ENCODE measurements at places on chromosomes 13 and 19.

DNA sequence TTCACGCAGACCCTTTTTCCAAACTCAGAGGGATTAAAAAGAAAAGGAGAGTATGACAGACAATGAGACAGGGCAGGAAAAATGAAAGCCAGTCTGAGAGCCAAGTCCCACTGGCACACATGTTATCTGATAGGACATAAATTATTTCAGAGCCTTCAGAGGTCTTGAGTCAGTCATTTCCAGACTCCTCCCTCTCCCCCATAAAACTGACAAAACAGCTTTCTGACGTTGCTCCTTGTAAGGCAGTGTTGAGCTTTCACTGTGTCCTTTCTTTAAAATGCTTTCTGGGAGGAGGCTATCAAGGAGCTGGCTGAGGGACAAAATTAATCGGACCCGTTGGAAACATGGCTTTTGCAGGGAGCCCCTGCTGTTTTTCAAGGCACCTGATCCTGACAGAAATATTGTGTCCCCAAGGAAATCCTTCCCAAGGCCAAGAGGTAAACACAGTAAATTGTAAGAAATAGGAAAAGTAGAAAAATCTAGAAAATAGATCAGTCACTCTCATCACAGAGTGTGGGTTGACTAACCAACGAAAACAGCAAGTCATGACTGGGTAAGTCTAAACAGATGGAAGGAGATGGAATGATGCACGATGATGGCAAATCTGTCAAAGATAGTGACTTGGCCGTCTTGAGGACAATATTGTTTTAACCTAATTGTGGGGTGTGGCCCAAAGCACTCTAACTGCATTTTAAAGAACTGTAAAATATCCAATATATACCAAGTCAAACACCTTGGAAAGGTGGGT, 89.7 kb downstream of the DCT start:
- DNase-seq, result no peak

GRCh38 chr19:19098703-19099632, 35.2 kb downstream of the SLC25A42 start:
- no peak for DNase-seq

DNA sequence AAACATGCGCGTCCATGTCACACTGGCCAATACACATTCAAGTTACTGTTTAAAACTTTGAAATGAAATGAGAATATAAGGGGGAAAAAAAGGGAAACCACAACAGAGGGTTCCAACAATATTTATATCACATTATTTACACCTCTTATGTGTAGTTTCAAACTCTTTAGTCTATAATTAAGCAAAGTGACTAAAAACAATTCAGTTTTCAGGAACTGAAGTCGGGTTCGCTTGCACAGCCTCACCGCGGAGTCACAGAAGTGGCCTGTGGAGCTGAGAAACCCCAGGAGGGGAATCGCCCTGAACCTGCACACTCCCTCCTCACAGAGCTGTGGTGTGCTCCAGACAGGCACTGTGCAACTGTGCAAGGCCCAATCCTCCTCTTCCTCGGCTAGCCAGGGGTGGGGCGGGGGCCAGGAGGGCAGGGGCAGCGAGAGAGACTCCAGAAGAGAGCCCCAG, 75.9 kb downstream of the STK24 start:
- DNase-seq, result no peak

- DNase-seq, result no peak
Observed at GRCh38 chr19:35290381-35291127, 1.4 kb upstream of the MAG start.

DNA sequence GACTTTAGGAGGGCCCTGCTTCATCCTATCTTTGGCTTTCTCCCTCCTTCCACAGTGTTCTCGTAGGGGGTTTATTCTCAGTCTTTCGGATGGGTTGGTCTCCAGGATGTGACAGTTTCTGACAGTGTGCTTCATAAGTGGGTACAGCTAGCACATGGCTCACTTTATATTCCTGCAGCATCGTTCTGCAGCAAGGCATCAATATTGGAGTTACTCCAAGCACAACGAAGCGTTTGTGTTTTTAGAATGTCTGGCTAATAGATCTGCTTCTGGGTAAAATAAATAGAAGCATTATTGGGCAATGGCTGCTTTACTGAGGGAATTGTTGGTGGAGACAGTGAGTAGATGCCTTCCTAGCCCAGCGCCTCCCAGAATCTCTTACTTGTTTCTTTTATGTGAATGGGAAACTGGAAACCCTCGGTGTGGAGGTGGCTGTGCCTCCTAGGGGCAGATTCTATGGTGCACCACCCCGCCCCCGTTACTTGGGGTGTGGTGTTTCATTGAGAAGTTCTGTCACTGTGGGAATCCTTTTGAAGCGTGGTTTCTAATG, 2.0 kb downstream of the FARP1 start:
- no peak for DNase-seq

- no peak for DNase-seq
Observed at GRCh38 chr13:102817907-102818306, 19.0 kb downstream of the BIVM start.

DNA sequence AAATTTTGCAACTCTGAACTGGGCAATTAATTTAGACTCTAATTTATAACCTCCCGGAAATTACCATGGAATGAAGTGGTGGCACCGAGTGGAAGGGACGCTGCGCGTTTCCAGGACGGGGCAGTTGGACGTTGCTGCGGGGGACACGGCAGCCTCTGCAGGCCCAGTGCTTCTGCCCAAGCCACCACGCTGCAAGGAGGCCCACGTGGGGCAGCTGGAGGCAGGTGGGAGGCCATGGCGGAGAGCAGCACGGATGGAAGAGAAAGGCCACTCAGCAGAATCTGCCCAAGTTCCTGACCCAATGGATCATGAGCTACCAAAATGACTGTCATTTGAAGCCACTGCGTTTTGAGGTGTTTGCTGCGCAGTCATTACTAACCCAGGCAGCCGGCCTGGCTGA, 11.2 kb upstream of the ADPRHL1 start:
- DNase-seq, result no peak

GRCh38 chr13:75936791-75937190, 300.7 kb downstream of the LMO7 start:
- no peak for DNase-seq

- no peak for DNase-seq
Observed at GRCh38 chr13:71871844-71872243, 4.8 kb upstream of the DACH1 start.

- DNase-seq, result no peak
Observed at GRCh38 chr19:3469638-3470499, 10.5 kb downstream of the SMIM24 start.

DNA sequence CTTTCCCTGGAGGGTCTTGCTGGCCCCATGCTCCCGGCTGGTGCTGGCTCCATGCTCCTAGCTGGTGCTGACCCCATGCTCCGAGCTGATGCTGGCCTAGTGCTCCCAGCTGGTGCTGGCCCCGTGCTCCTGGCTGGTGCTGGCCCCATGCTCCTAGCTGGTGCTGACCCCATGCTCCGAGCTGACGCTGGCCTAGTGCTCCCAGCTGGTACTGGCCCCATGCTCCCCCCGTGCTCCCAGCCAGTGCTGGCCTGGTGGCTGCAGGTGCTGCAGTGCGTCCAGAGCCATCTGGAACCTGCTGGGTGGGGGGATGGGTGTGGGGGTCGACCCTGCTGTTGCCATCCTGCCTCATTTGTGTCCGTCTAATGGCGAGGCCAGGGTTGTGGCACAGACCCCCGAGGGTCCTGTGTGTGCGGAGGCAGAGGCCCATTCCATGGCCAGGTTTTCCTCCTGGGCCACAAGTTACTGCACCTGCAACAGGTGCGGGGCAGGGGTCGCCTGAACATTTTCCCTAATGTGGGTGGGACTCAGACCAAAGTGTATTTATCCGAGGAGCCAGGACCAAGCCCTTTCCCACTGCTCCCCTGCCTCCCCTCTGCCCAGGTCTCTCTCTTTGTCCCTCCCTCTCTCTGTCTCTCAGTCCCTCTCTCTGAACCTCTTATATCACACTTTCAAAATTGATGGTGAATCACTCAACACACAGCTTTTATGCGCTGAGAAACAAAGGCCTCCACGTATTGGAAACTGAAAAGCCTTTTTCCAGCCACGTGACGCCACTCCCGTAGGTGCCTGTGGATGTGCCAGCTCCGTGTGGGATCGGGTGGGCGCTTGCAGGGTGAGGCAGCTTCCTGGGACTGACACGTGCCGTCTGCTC, 45.1 kb downstream of the MCF2L start:
- DNase-seq, result no peak

DNA sequence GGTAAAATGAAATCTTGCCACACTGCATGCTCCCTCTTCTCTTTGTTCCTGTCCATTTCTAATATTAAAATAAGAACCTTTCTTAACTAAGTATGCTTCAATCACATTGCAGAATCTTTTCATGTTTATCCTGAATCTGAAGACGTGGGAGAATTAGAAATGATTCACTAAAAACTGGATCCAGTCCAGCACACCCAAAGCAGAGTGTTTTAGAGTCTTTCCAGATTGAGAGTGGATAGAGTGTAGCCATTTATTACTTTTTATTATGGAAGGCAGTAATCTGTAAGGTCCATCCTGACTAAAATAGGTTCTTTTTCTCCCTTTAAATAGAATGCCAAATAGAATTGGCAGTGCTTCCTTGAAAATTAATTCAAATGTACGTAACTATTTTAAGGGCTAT, 453.5 kb downstream of the TDRD3 start:
- DNase-seq, result no peak

DNA sequence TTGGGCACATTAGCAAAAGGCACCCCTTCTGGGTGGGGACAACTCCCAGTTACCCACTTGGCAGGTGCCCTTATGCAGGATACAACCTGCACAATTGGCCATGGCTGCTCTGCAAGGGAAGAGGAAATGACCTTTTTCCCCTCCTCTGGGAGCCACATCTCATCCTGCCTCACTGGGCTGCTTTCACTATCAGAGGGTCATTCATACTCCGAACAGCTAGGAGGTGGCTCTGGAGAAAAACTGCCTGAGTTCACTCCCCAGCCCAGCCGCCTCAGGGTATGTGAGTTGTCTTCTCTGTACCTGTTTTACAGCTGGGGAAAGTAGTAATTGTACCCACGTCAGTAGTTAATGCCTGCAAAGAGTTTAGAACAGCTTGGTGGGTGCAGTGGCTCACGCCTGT, 7.1 kb upstream of the ACTN4 start:
- no peak for DNase-seq

GRCh38 chr13:62206165-62206564, 790.5 kb upstream of the PCDH20 start:
- no peak for DNase-seq

DNA sequence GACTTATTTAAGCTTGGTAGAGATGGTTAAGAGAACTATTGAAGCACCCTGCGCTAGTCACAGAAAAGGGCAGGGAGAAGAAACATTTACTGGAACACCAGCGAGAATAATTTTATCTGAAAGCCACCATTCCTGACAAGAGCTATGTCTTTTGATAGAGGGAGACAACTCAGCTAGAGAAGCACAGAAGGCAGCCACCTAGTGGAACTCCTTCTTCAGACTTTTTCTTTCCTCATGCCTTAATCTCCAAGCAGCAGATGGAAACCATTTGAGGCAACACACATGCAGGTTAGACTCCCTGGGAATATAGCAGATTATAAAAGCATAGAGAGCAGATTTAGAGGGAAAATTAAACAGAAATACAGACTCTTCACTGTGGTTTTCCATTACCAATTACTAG, 813.4 kb downstream of the SLITRK6 start:
- DNase-seq, result no peak

DNA sequence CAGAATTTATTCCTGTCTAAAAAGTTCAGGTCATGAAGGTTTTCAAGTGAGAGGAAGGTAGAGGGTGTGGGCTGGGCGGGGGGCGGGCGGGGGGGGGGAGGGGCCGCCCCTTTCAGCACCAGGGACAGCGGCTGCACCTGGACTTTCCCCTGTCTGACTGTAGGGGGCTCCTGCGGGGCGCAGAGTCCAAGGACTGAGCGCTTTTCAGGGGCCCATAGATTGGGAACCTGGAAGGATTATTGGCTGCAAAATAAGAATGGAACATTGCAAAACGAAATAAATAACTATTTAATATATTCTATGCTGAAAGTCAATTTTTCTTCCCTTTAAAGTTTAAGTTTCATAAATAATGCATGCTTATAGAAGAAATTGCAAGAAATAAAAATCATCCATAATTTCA, 8.9 kb upstream of the CYP4F3 start:
- DNase-seq, result no peak

DNA sequence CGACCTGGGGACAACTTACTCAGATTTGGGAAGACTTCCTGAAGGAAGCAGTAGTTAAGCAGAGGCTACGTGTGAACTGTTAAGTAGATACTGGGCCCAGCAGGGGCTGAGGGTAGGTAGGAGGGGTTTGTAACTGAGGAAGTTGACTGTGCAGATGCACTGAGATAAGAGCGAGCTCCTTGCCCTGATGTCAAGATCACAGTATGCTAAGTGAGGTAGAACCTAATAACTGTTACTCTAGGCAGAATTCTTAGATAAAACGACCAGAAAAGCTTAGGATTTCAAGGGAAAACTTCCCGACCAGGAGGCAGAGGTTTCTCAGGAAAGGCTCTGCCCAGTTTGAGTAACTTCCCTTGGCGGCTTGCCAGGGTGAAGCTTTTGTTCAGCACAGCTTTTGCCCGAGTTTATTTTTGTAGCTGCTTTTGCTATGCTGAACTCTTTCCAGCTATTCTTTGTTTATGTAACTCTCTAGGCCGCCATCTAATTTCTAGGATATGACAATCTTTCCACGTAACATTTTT, 632.1 kb downstream of the DIAPH3 start:
- no peak for DNase-seq

DNA sequence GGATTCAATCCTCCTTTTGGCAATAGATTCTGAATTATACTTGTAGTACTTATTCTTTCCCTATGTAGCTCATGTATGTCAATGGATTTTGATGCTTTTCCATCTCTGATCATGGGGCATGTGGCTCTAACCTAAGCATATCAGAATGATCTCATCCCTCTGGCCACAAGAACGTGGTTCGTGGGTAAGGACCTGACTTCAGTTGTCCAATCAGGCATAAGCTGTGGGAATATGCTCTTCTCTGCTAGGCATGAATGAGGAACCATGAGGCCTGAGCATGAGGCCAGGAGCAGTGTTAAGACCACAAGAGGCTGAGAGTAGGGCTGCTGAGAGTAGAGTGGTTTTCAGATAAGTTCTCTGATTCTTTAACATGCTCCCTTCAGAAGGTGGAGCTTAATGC, 292.4 kb upstream of the TSHZ3 start:
- DNase-seq, result no peak

- DNase-seq, result no peak
Observed at GRCh38 chr13:30752201-30752797, 17.0 kb downstream of the ALOX5AP start.

DNA sequence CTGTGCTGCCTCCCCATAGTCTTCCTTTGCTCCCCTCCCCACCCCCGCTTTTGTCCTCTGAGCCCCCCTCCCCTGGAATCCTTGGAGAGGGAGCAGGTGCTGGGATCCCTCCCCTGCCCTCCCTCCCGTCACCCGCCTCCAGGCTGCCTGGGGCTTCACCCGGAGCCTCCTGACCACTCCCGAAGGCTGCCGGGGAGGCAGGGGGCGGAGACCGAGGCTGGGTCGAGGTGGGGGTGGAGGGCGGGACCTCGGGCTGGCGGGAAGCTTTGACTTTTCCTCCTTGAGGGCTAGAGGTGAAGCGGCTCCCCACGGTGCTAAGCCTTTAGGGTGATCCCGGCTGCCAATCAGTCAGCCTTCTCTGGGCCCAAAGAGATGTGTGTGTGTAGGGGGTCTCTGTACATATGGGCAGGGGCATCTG, 1.5 kb downstream of the KMT5C start:
- DNase-seq, result peak; percentile 43
